ENCODE measurements at places on chromosomes 2 and 18.
A peak's percentile ranks its signal among the peaks of the same experiment; 100 is the strongest.

GRCh38 chr2:217449444-217449843 is 553.4 kb downstream of the TNS1 start:
- DNase-seq, result no peak

- DNase-seq, result no peak
These were observed 202.4 kb downstream of the FHOD3 start for GRCh38 chr18:36499938-36500337.

DNA sequence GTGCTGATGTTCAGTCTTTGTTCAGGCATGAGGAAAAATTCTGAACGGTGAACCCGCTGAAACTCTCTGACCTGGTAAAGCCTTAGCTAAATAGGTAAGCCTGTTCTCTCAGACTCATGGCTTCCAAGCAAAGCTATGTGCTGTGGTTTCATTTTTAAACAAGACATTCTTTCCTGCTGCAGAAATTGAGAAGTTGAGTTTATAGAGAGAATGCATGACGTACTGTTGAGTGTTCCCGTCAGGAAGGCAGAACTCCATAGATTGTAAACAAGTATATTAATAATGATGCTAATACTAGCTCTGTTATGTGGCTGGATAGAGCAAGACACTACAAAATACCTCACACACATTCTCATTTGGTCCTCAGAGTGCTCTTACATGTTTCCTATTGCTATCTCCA is 424.0 kb upstream of the CRIM1 start:
- no peak for DNase-seq

DNA sequence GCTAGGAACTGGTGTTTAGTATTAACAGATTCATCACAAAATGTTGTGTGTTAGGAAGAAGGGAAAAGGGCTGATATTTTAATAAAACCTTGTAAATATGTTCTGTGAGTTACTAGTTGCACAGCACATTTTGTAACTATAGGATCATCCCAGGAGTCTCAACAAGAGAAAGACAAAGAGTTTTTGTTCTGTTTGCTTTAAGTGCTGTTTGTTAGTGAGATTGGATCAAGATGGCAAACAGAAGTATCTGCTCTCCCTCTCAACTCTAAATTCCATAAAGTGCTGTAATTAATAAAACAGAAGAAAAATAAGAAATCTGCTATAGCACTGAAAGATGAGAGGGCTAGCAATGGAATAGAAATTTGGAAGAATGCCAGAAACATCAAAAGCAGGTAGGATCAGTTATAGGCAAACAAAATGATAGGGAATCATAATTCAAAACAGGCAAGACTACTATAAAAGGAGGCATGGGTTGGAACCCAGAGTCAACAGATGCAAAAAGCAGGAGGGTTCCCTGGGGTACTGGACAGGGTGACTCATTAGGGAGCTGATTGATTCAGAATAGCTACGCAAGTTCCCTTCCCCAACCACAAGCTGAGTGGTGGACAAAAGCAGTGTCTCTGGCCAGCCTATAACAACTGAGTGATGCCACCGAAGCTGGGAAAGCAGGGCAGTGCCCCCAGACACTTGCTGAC is 75.8 kb downstream of the DYNC1I2 start:
- DNase-seq, result peak; percentile 47

- no peak for DNase-seq
These were observed 116.9 kb downstream of the NR4A2 start for GRCh38 chr2:156215656-156216055.

GRCh38 chr18:50429207-50429948 is 54.5 kb downstream of the SKA1 start:
- no peak for DNase-seq

DNA sequence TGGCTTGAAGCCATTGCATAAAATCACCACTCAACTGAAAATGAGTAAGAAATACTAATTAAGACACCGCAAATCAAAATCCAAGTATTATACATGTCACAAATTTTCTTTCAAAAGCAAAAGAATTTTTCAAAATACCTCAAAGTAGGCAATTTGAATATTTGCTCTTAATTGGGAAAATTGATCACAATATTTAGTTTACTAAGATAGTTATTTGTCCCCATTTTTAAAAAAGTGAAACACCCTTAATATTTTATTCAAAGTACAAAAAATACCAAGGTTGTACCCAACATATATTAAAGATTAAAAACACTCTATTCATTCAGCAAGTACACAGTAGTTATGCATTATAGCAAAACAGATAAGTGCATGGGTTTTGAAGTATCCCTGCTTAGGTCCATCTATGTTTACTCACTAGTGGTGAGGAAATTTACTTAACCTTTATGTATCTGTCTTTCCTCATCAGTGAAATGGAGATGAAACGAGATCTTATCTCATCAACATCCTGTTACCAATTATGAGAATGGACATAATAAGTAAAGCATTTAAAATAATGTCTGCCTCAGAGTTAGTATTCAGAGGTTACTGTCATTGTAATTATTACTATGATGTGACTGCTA is 35.1 kb downstream of the VPS54 start:
- DNase-seq, result peak; percentile 70

GRCh38 chr2:60070736-60071489 is 482.5 kb downstream of the BCL11A start:
- no peak for DNase-seq

GRCh38 chr2:158618891-158619490 is 162.2 kb downstream of the PKP4 start:
- DNase-seq, result no peak

- no peak for DNase-seq
These were observed 2.8 kb downstream of the PRKCE start for GRCh38 chr2:45654250-45654649.

GRCh38 chr18:33116376-33116775 is 324.1 kb downstream of the CCDC178 start:
- peak; percentile 48 for DNase-seq

DNA sequence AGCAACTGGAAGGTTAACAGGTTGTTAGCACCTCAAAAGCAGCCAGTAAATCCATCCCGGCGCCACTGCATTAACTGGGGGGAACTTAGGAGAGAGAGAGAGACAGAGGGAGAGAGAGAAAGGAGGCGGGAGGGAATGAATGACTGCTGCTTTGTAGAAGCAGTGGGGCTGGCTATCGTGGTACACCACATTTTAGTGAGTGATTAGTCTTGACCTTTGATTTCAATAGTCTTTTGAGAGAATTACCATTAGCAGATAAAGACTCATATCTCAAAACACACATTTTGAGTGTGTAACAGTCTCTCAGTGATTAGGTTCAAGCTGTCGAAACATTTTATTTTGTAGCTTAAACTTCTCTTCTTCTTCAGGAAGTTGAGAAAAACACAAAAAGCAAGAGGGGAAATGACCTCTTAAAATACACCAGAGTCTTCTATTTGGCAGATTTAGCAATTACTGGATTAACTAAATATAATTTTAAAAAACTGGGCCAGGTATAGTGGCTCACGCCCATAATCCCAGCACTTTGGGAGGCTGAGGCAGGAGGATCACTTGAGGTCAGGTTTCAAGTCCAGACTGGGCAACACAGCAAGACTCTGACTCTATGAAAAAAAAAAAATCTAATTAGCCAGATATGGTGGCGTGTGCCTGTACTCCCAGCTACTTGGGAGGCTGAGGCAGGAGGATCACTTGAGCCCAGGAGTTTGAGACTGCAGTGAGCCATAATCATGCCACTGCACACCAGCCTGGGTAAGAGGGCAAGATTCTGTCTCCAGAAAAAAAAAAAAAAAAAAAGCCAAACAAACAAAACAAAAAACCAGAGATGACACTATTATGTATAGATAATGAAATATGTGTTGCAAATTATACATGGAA is 22.0 kb upstream of the PNO1 start:
- no peak for DNase-seq
